Left lung (tissue), 14 donors: ENCODE measurements at places on chromosomes 4 and X. TPM values are rescaled to one million over a fixed set of nuclear protein-coding genes. Genes with fewer than 3 reads are reported as not detected.

DNA sequence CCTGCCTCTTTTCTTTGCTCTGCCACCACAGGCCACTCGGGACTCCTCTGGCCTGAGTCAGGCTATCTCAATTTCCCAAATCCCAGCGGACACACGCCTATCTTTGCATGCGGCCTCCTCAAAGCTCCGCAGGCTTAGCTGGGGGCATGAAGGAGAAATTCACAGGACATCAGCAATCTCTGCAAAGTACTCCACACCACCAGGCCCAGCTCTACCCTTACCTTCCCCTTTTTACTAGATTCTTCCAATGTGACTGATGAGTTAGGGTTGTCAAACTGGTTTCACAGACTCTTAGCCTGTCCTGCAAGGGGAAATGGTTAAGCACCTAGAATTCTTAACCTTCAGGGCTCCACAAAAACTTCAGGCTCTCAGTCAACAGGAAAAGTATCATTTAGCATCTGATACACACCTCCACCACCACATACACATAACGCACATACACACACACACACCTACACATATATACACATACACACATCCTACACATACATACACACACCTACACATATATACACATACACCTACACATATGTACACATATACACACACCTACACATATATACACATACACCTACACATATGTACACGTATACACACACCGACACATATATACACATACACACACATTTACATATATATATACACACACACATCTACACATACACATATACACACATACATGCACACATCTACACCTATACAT, 349.1 kb downstream of the ANK2 start:
- DNase-seq, result no peak

DNA sequence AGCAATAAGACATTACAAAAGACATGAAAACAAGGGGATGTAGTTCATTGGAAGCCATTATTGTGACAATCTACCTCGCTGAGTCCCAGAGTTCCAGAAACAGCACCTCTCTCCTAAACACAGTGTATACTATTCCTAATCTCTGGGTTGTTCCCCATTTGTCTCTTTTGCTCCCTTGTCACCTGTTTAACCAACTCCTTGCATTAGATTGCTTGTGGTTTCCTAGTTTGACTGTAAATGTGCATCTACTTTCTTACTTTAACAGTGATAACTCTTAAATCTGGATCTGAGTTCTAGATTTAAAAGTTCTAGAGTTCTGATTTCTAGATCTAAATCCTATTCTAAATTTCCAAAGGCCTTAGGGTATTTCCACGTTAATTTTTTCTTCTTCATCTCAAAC, 71.6 kb upstream of the TET2 start:
- no peak for DNase-seq

- DNase-seq, result no peak
These were observed 100.8 kb upstream of the MSX1 start for GRCh38 chr4:4758681-4759080.

- DNase-seq, result no peak
These were observed 138.9 kb downstream of the HMX1 start for GRCh38 chr4:8732681-8733243.

TLL1 gene
- 4.0 TPM for polyA plus RNA-seq

- no peak for DNase-seq
These were observed 41.9 kb upstream of the CBR4 start for GRCh38 chr4:169051761-169052593.

- peak; percentile 21 for DNase-seq
These were observed 4.7 kb downstream of the NKX1-1 start for GRCh38 chr4:1401409-1402020.

DNA sequence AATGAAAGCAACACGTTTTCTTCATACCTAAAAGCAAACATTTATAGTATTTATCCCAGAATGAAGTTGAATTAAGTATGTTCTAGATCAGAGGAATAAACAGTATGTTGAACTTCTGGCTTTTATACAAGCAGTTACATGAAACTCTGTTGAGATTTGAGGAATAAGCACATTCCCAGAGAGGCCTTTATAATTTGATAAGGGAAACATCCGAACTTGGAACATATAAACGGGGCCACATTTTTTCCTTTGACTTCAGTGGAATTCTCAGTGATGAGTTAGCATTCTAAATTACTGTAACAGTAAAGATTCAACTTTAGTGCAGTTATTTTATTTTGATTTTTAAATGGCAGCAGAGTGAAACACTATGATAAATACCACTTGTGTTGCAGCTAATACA, 119.5 kb downstream of the GLRA3 start:
- DNase-seq, result no peak

EGF gene
- 0.98 TPM for polyA plus RNA-seq

CSAG1 gene
- not detected for polyA plus RNA-seq

DNA sequence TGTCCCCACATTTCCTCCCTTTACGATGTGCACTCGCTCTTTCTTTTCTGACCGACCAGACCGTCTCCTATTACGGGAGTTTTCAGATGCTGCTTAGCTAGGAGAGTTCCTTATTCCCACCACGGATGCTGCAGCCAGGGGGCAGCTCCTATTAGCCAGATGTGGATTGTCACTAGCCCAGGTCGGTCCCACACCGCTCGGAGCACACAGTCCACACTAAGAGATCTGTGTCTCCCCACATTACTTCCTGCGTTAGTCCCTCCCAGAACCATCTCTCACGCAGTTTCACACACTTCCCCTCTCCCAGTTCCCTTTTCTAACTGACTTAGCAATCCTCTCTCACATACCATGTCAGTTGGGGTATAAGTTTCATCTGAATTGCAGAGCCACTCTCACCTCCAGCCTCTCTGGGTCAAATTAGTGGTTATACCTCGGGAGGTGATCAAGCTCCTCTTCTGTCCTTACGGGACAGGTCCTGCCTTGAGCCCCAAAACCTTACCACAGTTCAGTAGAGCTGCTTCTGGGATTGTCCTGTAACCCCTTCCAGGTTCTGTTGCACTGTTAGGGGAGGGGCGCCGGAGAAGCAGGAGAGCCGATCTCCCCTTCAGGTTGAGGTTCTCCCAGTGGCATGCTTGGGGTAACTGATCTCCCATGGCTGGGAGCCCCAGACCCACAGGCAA, 28.2 kb downstream of the SULT1E1 start:
- DNase-seq, result no peak

TNMD gene
- not detected for polyA plus RNA-seq

DNA sequence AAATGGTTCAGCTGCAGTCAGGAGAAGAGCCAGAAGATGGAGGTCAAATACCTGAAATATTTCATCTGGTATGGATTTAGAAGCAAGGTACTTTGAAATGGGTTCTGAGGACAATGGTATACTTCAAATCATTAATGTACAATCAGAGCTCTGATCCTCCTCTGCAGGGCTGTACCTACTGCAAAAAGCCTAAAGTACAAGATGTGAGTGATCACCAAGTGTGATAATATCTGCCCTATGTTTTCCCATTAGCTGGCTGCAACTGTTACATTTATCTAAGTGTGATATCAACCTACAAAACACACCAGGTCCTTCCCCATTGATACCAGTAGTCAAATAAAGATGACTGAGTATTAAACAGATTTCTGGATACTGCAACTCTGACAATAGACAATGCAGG, 25.1 kb downstream of the HDX start:
- no peak for DNase-seq

PABPC4L gene
- polyA plus RNA-seq, result 12.8 TPM

DNA sequence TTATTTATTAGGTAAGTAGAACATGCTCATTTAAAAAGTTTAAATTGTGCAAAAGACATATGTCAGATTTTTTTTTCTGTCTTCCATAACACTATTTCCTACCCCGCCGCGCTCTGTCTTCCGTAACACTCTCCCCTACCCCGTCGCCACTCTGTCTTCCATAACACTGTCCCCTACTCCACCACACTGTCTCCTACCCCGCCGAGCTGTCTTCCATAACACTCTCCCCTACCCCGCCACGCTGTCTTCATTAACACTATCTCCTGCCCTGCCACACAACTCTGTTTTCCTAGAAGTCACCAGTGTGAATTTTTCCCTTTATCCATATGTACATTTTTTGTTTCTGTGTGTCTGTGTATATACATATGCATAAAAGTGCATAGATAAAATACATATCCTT, 4.4 kb downstream of the MSMO1 start:
- DNase-seq, result no peak

DNA sequence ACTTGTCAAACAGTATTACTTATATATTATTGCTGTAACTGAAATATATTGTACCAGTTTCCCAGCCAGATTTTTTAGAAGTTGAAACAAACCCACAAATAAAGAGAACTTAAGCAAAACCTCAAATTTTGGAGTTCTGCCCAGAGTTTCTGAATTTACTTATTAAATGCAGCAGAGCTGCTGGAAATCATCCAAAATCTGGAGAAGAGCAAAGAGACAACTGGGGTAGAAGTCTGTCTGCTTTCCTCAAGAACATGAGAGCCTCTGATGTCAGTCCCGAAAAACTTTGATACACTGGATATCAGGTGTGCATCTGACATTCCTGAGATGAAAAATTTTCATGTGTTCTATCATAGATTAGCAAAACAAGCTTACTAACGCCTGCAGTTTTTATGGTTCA, 325.9 kb downstream of the NR3C2 start:
- DNase-seq, result no peak

DNA sequence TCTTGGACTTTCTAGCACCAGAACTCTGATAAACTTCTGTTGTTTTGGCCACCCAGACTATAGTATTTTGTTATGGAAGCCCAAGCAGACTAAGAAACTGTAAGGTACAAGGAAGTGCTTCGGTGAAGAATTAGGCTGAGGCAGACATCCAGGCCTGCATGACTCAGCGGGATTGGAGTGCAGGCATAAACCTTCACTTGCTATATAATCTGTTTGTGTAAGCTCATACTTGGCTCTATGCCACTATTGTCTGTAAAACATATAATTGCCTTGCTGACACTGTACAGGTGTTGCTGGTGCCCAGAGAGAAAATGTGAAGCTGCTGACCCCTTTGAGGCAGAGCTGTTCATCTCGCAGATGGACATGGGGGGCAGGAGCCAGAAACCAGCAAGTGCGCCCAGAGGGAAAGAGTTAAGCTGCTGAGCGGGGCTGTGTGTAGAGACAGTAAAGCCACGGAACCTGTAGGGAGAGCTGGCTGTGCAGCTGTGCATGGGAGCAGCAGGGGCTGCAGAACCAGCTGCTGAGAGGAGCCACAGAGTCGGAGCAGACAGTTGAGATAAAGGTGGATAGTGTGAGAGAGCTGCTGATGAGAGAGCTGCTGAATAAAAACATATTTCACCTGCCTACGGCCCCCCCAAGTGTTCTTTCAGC, 96.2 kb downstream of the RBM46 start:
- DNase-seq, result no peak

FGF13 gene
- polyA plus RNA-seq, result 7.0 TPM

CWH43 gene
- 0.13 TPM for polyA plus RNA-seq

GRCh38 chr4:55098456-55099204, 26.8 kb downstream of the KDR start:
- no peak for DNase-seq

DNA sequence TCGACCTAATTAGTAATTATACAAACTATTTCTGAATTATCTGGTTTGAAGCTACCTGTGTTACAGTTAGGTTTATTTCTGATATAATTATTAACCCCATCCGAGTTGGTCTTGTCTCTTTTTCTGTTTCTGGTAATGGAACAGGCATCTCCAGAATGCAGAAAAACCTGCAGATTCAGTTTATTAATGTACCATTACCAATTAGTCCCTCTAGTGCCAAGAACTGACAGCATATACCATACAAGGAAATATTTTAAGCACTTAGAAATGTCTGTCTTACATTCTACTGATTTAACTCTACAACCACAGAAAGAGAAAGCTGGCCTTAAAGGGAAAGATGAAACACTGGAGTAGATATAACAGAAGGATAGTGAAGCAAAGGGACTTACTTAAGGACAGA, 570.6 kb downstream of the CENPC start:
- no peak for DNase-seq

DNA sequence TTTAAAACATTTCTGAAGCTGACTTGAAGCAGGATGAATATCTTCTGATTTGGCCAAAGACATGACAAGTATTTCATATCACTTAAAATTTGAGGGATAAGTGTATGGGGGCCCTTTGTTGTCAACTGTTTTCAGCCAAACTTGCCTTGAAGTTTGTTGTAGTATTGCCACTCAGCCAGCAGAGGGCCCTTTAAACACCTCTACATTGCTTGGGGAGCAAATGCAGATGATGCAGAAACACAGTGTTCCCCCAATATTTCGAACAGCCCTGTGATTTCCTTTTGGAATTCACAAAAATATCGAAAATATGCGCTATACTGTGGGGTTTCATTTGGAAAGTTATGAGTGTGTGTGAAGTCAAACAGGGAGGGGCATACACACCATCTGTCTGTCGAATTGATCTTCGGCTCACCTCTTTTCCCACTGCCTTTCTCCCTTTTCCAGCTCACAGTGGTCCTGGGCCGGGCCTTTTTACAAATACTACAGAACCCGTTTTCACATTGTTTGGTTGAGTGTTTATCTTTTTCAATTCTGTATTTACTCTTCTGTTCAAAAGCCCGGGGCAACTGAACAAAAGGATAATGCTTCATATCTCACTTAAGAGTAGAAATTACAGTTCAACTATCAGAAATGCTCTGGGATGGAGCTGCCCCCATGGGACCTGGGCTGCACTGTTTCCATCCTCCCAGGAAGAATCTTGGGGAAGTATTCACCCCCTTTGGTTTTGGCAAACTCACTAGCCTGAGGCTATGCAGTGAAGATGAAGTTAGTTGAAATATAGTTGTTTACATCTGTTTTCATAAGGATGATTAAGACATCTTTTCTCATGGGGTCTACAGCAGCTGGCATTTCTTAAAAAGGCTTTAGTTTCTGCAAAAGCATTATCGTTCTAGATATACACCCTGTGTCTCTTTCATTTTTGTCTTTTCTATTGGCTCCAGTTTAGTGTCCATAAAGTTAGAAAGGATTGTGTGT, 137.6 kb downstream of the EGF start:
- DNase-seq, result no peak

DNA sequence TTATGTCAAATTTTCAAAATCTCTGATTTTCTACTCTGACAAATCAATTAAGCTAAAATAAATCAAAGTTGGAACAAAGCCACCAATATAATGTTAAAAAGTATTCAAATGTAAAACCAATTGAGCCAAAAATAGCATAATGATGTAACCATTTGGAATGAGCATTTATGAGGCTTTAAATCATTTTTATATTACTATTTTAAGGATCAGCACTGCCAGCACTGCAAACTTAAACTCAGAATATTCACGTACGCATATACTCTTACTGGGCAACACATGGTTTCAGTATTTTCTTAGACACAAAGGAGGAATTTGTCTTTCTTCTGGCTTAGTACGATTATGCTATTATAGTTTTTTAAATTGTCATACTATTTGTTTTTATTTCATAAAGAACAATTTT, 52.2 kb downstream of the AFAP1 start:
- DNase-seq, result no peak

- DNase-seq, result peak; percentile 70
These were observed at the start of gene STK32B for GRCh38 chr4:5051278-5052203. Gene STK32B, plus strand, starts transcription at chr4:5051480.

DRP2 gene
- 2.0 TPM for polyA plus RNA-seq

DNA sequence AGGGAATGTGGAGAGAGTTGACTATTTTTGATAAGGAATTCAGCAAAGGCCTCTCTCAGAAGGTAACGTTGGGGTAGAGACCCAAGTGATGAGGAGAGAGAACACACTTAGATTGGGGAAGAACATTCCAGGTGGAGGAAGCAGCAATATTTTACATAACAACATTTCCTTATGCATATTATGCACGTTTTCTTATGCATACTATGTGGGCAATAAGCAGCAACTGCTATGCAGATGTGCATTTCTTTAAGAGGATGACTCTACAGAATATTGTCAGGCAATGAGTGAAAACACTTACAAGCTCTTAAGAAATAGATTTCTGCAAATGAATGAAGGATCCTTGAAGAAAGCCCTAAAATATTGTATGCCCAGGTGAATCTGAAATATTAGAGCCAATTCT, 91.1 kb downstream of the TMEM47 start:
- no peak for DNase-seq
